ENCODE measurements at places on chromosomes 11 and 22.

GRCh38 chr11:69035946-69036340 is 12.8 kb upstream of the TPCN2 start:
- DNase-seq: no peak

DNA sequence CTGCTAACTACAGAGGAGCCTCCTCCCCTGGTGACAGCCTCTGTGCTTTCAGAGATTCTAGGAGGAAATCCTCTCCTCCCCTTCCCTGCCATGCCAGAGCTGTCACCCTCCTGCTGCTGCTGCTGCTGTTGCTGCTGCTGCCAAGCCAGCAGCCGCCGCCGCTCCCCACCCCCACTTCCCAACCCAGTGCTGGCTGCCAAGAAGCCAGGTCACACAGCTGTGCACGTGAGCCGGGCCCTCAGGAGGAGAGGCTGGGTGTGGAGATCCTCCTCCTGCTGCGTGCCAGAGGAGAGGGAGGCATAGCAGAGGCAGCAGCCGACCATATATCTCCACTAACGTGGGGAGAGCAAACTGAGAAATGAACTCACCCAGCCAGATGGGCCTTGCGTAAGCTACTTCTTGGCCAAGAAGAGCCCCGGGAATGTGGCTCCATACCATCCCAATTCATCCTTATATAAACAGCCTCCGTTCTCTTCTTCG is 12.4 kb downstream of the CRY2 start:
- DNase-seq: no peak

DNA sequence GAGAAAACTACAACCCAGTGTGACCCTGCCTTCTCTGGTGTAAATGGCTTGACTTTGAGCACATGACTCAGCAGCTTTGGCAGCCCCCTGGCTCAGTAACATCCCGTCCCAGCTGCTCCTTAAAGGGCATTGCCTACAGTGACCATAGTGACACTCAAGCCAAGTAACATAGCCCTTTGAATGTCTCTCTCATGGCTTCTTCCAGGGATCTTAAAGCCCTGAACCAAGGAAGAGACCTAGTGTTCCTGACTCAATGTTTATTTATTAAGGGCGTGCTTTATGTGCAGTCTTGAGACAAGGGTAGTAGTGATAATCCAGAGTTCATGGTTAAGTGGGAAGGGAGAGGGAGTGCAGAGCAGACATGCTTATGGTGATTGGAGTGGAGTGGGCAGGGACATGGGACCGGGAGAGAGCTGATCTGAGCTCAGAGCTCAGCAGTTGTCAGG is 125.7 kb downstream of the PARVA start:
- DNase-seq: peak; percentile 9

DNA sequence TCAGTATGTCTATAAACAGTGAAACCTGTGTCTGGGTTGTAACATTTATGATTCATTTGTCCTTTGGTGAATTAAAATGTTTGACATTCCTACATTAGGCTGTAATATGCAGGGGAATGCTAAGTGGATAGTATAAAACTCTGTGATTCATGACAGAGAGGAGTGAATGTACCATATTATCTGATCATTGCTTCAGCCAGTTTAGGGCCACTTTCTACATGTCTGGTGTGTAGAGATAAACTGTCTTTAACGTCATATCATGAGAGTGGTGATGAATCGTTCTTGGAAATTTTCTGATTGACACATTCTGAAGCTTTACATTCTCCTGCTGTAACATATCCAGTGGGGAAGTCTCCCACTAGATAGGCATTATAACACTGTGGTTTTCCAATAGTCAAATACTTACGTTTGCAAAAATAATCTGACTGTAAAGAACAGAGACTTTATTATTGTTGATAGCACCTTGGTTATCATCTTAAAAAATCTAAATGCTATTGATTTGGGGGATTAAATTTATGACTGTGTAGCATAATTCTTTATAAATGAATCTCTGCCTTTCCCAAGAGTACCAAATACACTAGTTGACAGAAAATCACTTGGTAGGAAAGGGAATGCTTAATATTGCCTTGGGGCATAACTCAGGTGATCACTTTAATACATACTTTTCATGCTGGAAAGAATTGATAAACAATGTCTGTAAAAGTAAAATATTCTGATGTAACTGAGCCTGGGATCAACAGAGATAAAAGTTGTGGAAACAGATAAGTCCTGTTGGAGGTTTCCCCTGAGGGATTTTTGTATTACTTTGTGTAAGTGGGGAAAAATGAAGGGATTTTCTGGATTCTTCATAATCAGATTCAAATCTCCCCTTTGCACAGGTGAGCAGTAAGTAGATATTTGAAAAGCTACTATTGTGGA is 427.9 kb downstream of the JRKL start:
- peak; percentile 6 for DNase-seq

DNA sequence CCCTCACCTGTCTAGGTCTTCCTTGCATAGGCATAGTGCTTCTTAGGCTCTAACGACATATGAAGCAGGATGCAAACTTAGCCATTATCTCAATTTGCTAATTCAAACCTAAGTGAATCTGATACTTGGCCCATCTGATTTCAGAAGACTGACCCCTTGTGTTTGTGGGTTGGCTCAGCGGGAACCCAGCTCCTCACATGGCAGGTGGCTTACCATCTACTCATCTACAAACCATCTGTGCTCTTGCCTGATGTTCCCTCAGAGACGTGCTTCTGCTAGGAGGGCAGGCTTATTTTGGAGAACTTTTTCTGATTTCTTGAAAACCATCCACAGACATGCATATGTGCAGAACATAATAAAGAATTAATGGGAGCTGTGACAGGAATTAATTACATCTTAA is 15.2 kb downstream of the ELMOD1 start:
- no peak for DNase-seq

- DNase-seq: peak; percentile 55
Observed at GRCh38 chr11:27158456-27159334, 118.1 kb downstream of the BBOX1 start.

- peak; percentile 60 for DNase-seq
Observed at GRCh38 chr11:112881461-112881860, 79.8 kb upstream of the NCAM1 start.

GRCh38 chr11:16778876-16779275 is 40.4 kb downstream of the C11orf58 start:
- DNase-seq: no peak

DNA sequence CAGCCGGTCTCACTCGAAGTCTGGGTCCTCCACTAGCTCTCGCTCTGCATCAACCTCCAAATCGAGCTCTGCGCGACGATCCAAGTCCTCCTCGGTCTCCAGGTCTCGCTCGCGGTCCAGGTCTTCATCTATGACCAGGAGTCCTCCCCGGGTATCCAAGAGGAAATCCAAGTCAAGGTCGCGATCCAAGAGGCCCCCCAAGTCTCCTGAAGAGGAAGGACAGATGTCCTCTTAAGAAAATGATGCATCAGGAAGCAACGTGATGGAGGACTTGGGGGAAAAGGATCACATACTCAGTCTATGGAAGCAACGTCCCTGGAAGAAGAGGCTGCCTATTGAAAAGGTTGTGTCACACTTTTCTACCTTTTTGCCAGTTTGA is 1.1 kb downstream of the SRSF8 start:
- DNase-seq: no peak

- DNase-seq: peak; percentile 8
Observed at GRCh38 chr11:112555491-112556364, 295.1 kb upstream of the PLET1 start.

- peak; percentile 72 for DNase-seq
Observed at GRCh38 chr11:4626207-4627099, 10.8 kb upstream of the OR51D1 start.

DNA sequence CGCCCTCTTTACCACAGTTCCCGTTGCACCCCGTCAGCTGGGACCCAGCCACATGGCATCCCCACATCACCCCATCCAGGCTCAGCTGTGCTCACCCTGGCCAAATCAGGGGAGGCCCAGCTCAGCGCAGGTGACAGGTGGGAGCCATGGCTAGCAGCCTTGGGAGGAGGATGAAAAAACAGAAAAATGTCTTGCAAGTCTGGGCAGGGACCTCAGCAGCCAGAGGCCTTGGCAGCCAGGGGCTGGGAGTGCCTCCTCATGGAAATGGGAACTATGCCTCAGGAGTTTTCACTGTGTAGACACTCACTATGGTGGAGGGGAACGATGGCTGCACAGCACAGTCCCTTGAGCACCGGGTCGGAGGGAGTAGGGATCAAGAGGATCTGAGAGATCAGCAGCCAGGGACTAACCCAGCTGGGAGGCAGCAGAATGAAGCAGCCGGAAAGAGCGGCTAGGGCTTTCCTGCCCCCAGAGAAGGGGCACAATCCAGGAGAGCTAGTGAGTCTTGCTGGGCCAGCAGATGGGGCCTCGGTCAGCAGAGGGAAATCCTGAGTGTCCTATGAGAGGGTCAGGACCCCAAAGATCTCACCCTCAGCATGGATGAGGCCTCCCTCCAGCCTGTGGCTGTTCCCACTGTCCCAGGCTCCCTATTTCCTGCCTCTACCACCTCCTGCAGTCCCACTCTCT is 6.2 kb upstream of the FTH1 start:
- no peak for DNase-seq

DNA sequence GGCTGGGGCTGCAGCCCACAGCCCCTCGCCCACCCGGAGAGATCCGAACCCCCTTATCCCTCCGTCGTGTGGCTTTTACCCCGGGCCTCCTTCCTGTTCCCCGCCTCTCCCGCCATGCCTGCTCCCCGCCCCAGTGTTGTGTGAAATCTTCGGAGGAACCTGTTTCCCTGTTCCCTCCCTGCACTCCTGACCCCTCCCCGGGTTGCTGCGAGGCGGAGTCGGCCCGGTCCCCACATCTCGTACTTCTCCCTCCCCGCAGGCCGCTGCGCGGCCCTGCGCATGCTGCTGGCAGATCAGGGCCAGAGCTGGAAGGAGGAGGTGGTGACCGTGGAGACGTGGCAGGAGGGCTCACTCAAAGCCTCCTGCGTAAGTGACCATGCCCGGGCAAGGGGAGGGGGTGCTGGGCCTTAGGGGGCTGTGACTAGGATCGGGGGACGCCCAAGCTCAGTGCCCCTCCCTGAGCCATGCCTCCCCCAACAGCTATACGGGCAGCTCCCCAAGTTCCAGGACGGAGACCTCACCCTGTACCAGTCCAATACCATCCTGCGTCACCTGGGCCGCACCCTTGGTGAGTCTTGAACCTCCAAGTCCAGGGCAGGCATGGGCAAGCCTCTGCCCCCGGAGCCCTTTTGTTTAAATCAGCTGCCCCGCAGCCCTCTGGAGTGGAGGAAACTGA is 731 bp downstream of the GSTP1 start:
- no peak for DNase-seq

- peak; percentile 7 for DNase-seq
Observed at GRCh38 chr11:76524919-76525318, 80.1 kb downstream of the EMSY start.

GRCh38 chr11:93513772-93514171 is 29.4 kb downstream of the SMCO4 start:
- no peak for DNase-seq

- no peak for DNase-seq
Observed at GRCh38 chr11:78429660-78430059, 12.0 kb upstream of the GAB2 start.

- no peak for DNase-seq
Observed at GRCh38 chr11:1008001-1008802, 28.3 kb downstream of the MUC6 start.

DNA sequence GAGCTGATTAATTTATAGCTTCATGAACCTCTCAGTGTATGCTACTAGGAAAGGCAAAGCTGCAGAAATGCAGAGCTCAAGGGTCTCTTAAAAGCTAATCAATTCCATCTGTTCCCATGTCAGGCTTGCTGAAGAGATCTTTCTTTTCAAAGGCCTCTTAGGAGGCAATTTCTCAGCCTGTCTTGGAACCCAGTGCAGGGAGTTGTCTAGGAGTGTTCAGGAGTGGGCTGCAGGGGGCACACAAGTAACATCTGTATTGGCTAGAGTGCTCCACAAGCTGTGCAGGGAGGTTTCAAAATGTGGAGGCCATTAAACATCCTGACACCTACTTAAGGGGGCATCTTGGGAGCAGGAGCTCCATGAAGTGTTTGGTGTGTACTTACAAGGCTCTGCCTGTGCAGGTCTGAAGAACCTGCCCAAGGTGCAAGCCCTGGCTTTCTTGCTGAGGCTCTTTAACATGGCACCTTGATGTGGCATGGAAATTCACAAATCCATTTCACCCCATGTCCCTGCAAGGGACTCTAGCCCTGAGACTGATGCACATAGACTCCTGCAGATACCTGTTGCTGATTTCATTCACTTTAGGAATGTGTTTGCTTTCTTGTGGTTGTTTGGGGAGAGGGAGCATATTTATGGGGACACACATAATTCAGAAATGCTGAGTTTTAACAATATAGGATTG is 134.7 kb downstream of the ME3 start:
- no peak for DNase-seq

- no peak for DNase-seq
Observed at GRCh38 chr22:26055693-26056092, 113.6 kb upstream of the SEZ6L start.

GRCh38 chr11:67055812-67056211 is 835 bp upstream of the RHOD start:
- no peak for DNase-seq

DNA sequence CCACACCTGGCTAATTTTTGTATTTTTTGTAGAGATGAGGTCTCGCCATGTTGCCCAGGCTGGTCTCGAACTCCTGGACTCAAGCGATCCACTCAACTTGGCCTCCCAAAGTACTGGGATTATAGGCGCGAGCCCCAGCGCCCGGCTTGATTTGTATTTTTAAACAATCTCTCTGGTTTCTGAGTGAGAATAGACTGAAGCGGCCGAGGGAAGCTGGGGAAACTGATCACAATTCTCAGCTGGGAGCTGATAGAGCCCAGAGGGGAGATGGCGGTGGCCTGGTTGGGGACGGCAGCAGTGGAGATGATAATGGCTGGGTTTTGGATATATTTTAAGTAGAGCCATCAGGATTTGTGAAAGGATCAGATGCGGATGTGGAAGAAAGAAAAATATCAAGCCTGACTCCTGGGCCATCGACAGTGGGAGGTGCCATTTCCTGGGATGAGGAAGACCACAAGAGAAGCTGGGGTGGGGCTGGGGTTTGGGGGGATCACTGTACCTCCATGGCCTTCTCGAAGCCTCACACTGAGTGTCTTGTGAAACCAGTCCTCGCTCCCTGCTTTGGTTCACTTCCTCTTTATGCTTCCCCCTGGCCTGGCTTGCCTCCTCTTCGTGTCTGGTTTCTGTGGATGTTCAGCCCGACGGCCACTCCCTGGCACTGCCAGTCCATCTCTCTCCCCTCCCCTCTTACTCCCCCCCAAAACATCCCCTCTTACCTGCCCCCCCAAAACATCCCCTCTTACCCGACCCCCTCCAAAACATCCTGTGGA is 51.9 kb downstream of the IGLL1 start:
- no peak for DNase-seq

DNA sequence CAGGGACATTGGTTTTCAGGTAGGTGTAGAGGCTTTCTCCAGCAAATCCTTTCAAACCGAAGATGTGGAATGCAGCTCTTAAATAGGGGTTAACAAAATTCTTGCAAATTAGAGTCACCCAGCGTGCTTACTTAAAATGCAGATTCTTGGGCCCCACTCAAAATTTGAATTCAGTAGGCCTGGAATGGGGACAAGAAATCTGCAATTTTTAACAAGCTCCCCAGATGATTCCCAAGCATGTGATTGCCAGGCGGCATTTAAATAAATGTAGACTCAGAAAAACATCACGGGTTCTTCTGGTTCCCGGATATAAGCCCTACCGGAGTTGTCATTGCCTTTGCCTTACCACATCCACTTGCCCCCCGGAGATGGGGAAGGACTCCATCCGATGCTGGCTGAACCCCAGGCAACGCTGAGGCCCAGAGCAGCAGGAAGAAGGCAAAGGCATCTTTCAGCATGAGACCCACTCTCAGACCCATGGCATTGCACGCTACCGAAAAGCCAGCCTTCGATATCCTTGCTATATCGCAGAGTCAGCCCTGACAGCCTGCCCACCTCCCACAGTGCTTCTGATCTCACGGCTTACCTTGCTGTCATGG is 134.2 kb downstream of the DSCAML1 start:
- DNase-seq: no peak
